Brain (organoid and tissue), 16 donors: ENCODE measurements at places on chromosomes 1 and 21.

DNA sequence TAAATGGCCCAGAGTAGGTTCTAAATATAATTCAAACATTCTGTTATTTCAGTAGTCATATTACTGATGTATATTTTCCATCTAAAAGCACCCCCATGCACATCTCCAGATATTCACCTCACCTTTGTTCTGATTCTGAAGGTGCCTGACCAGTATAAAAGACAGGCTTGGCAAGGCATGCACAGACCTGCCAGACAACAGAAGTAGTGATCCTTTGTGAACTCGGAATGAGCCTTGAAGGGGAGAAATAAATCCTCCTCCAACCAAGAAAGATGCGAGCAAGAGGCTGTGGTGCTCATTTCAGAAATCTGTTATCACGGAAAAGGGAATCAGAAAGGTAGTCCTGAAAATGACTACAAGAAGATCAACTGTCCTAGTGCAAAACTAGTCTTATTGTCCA is 287.3 kb downstream of the VAV3 start:
- DNase-seq: no peak

GRCh38 chr1:7343882-7344281 is 427.2 kb upstream of the VAMP3 start:
- DNase-seq: no peak

- DNase-seq: no peak
These were observed 4.0 kb upstream of the ZBTB40 start for GRCh38 chr1:22447621-22448111.

DNA sequence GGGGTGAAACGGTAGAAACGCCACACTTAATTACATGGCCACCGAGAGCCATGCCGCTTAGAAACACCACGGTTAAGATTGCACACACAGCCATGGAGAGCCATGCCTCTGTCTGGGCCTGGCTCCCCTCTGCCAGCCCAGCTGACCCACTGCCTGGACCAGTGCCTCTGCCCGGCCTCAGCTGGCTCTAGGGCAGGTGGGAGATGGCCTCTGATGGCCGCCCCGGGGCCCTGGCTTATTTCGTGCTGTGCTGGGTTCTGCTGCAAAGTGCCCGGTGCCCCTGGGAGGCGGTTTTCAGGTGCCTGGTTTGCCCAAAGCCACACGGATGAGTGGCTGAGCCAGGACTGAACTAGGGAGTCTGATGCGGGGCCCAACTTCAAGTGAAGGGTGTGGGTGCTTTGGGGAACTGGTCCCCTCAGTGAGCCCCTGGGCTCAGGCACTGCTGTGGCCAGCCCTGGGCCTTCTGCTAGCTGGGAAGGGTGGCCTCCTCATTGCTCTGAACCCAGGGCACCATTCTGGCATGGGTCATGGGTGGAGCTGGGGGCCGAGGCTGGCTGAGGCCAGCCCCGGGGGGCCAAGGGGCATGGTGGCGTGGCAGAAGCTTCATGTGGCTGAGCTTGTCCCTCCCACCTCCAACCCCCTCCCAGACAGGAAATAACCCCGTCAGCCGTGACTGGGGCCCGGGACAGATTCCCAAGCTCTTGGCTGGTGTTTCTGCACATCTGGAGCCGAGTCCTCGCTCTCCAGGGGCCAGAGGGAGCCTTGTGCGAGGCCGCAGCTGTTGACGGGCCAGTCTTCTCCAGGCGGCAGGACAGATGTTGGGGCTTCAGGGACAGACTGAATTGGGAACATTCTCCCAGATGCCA is 1.9 kb upstream of the GPR153 start:
- DNase-seq: no peak
